ENCODE measurements at places on chromosomes 3 and 15.

DNA sequence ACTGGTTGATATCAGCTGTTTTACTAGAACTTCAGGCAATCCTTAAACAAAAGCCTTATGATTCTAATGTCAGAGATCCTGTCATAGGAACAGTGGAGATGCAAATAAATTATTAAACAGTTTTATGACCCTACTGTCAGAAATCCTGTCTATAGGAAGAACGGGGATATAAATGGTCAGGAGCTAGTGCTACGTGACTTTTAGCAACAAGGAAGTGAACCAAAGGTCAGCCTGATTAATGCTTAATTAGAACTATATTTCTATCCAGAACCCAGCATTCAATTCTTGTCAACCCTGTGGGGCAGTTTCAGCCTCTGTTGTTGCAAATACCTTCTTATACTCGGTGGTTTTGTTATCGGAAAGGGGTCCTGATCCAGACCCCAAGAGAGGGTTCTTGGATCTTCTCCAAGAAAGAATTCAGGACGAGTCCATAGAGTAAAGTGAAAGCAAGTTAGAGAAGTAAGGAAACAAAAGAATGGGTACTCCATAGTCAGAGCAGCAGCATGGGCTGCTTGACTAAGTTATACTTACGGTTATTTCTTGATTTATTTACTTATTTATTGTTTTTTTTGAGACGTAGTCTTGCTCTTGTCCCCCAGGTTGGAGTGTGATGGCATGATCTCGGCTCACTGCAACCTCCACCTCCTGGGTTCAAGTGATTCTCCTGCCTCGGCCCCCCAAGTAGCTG, 59.9 kb upstream of the RNU6-1 start:
- DNase-seq, result no peak

DNA sequence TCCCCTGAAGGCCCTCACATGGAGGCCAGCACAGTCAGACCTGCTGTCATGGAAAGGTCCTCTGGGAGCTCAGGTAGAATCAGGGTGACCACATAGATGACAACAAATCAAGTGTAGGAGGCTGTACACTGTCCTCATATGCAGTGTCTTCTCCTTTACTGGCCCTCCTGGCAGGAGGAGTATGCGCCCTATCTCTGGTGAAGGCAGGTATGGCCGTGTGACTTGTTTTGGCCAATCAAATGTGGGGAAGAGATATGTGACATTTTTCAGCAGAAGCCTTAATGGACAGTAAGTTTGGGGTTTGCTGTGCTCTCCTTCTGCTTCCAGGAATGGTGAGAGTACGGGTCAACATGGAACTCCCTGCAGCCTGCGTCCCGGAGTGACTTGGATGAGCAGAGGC, 69.9 kb downstream of the RHCG start:
- DNase-seq, result no peak

DNA sequence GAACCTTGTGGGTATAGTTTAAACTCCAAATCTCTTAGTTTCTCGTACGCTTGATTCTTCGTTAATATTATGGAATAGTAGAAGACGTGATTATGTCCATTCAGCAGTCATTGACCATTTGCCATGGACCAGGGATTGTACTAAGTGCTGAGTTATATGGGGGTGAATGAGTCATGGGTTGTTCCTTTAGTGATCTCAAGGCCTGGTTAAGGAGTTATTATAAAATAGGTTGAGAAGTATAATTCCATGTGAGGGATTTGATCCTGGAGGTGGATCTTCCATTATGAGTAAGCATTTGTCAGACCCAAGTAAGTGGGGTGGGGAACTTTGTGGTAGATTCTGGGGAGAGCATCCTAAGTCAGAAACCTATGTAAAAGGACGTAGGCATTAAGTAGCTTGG, 15.4 kb downstream of the NR2C2 start:
- DNase-seq, result peak; percentile 35

GRCh38 chr3:190213727-190214126, 93.0 kb upstream of the P3H2 start:
- DNase-seq, result no peak

- DNase-seq, result no peak
These were observed 99.4 kb upstream of the LPP start for GRCh38 chr3:188054541-188054940.

- no peak for DNase-seq
These were observed 697 bp upstream of the RAB5A start for GRCh38 chr3:19945969-19946831.

GRCh38 chr3:2540115-2540514, 441.4 kb downstream of the CNTN4 start:
- DNase-seq, result no peak

GRCh38 chr3:53807117-53807810, 39.0 kb downstream of the CHDH start:
- no peak for DNase-seq

Measured in non-pigmented ciliary epithelial cell (primary cell).